ENCODE measurements at places on chromosomes 12 and 14.

DNA sequence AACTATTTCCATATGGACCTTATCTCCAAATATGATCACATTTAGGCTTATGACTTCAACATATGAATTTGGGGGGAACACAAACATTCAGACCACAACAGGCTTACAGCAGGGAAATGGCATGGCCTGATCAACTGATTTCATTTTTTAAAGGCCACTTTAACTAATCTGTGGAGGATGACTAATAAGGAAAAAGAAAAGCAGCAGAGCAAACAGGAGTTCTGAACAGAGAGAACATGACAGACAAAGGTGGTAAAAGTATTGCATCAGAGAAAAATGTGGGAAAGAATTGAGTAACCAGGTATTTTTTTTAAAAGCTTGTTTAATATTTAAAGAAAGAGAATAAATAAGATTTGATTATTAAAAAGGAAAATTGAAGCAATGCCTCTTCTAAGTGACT, 366.1 kb upstream of the TMPO start:
- no peak overlapping the region for H3K27ac ChIP-seq
- H3K4me3 ChIP-seq = no peak overlapping the region

DNA sequence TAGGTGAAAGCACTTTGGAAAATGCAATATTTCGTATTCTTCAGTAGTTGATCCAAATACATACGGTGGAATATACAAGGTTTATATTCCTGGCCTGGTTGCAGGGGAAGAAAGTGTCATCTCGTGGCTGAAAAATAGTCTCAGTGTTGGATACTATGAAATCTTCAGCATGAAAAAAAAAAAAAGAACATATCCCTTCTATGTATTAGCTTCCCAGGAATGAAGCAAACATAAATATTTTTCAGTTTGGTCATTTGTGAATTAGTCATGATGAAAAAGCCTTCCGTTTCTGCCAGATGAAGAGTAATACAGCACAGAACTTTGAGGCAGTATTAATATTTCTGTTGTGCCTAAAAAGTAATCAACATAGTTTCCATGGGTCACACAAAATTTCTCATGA, 36.7 kb downstream of the FLRT2 start:
- H3K4me3 ChIP-seq = no peak overlapping the region
- H3K36me3 ChIP-seq = peaks cover 4% of the 10 kb centered on the region
- no peak for DNase-seq
- peaks cover 22% of the 10 kb centered on the region for H3K4me1 ChIP-seq
- H3K27ac ChIP-seq = peak overlapping the region; percentile 86
- no peaks in the 10 kb centered on the region for H3K27me3 ChIP-seq

GRCh38 chr14:106802413-106803364, 1276.3 kb downstream of the TMEM121 start:
- H3K36me3 ChIP-seq = no peaks in the 10 kb centered on the region
- no peak overlapping the region for H3K27ac ChIP-seq
- H3K4me1 ChIP-seq = no peaks in the 10 kb centered on the region

- DNase-seq = no peak
- peaks cover 100% of the 10 kb centered on the region for H3K36me3 ChIP-seq
- peaks cover 15% of the 10 kb centered on the region for H3K4me1 ChIP-seq
- no peak overlapping the region for H3K4me3 ChIP-seq
- H3K27ac ChIP-seq = peak overlapping the region; percentile 46
These were observed 25.5 kb upstream of the SNAPC1 start for GRCh38 chr14:61736751-61737150.

GRCh38 chr12:113069751-113070116, 13.2 kb downstream of the DTX1 start:
- DNase-seq = no peak
- no peaks in the 10 kb centered on the region for H3K36me3 ChIP-seq
- no peak overlapping the region for H3K4me3 ChIP-seq
- H3K27me3 ChIP-seq = peaks cover 6% of the 10 kb centered on the region
- H3K4me1 ChIP-seq = no peaks in the 10 kb centered on the region

DNA sequence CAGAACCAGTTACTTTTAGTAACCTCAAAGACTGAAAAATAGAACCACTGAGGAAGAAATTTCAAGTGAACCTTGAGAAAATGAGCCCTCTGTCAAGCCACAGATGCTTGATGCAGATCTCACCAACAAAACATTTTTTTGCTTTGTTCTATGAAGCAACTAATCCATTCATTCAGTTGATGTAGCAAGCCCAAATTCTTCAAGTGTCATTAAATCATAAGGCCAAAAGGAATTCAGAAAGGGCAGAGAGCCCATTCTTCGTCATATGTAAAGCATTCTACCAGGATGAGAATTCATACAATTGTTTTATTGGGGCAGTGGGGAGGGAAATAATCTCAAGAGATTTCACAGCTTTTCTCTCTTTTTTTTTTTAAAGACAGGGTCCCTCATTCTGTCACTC, 218.0 kb upstream of the RGS6 start:
- H3K27me3 ChIP-seq = no peaks in the 10 kb centered on the region
- H3K27ac ChIP-seq = no peak overlapping the region
- H3K4me3 ChIP-seq = no peak overlapping the region
- DNase-seq = no peak
- peaks cover 32% of the 10 kb centered on the region for H3K36me3 ChIP-seq

GRCh38 chr14:70822530-70823185, 13.3 kb upstream of the MAP3K9 start:
- H3K4me1 ChIP-seq = peaks cover 4% of the 10 kb centered on the region
- H3K27me3 ChIP-seq = no peaks in the 10 kb centered on the region
- H3K4me3 ChIP-seq = peak overlapping the region; percentile 55
- no peak overlapping the region for H3K27ac ChIP-seq
- DNase-seq = no peak

DNA sequence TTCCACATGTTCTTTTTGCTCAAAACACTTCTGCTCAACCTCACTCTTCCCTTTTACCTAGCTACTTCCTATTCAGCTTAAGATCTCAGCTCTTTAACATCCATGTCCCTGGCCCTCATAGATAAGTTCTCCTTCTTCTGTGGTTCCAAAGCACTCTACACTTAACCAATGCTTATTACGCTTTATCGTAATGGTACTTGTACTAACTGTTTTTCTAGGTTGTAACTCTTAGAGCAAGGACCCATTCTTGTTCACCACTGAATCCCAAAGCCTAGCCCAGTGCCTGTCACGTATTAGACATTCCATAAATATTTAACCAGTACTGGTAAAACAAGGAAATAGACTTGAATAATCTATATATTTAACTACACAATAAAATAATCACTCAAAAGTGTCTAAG, 5.3 kb downstream of the SLC41A2 start:
- H3K36me3 ChIP-seq = no peaks in the 10 kb centered on the region
- DNase-seq = no peak
- no peaks in the 10 kb centered on the region for H3K27me3 ChIP-seq
- H3K27ac ChIP-seq = no peak overlapping the region

DNA sequence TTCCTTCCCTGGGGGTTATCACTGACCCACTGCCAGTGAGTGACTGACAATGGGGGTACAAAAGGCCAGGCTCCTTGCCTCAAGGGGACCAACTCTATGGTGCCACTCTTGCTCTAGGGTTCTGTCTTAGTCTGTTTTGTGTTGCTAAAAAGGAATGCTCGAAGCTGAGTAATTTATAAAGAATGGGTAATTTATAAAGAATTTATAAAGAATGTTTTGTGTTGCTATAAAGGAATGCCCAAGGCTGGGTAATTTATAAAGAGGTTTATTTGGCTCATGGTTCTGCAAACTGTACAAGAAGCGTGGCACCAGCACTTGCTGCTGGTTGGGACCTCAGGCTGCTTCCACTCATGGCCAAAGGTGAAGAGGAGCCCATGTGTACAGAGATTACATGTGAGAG, 15.8 kb upstream of the RASSF8 start:
- DNase-seq = no peak
- H3K27ac ChIP-seq = no peak overlapping the region
- H3K36me3 ChIP-seq = no peaks in the 10 kb centered on the region
- no peaks in the 10 kb centered on the region for H3K27me3 ChIP-seq
- no peak overlapping the region for H3K4me3 ChIP-seq

DNA sequence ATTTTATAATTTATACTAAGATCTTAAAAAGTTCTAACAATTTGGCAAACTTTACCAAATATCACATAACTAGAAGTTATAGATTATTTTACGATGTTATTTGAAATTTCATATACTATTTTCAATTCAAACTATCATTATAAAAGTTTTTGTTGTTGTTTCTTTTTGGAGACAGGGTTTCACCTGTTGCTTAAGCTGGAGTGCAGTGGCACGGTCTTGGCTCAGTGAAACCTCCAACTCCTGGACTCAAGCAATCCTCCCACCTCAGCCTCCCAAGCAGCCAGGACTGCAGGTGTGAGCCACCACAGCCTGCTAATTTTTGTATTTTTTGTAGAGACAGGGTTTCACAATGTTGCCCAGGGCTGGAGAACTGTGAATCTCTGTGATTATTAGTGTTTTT, 87.8 kb downstream of the SPPL3 start:
- H3K27me3 ChIP-seq = no peaks in the 10 kb centered on the region
- no peak overlapping the region for H3K27ac ChIP-seq
- DNase-seq = no peak
- H3K4me3 ChIP-seq = no peak overlapping the region

DNA sequence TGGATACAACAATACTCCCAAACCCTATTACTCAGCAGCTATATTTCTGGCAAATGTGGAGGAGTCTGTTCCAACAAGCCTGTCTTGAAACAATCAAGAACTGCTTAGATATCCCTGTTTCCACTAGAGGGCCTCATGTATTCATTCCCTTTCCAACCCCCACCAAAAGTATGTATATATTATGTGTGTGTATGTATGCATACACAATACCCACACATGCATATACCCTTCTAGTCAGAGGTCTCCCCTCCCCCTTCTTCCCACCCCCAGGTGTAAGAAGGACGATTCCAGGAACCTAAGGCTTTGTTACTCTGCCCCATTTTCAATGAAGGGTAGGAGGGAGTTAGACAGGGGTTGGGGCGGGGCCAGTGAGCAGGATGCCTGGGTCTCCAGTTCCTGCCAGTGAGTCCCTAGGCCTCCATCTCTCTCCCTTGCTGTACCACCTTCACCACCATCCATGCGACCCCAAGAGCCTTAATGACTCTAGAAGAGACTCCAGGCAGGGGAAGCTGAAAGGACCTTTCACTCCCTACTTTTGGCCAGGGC, at the start of gene DGKA:
Gene DGKA (plus strand): TSS at position 392 of the 546 bp plus-strand sequence. CDS start 5,342 bp downstream, outside the sequence.
- no peak for DNase-seq
- peaks cover 43% of the 10 kb centered on the region for H3K4me1 ChIP-seq
- H3K27me3 ChIP-seq = no peaks in the 10 kb centered on the region
- H3K27ac ChIP-seq = peak within 1 kb of the TSS; percentile 98

- H3K36me3 ChIP-seq = no peaks in the 10 kb centered on the region
- H3K27ac ChIP-seq = no peak overlapping the region
- no peak for DNase-seq
- no peak overlapping the region for H3K4me3 ChIP-seq
- H3K27me3 ChIP-seq = no peaks in the 10 kb centered on the region
These were observed 24.6 kb upstream of the BATF start for GRCh38 chr14:75497701-75498100.

DNA sequence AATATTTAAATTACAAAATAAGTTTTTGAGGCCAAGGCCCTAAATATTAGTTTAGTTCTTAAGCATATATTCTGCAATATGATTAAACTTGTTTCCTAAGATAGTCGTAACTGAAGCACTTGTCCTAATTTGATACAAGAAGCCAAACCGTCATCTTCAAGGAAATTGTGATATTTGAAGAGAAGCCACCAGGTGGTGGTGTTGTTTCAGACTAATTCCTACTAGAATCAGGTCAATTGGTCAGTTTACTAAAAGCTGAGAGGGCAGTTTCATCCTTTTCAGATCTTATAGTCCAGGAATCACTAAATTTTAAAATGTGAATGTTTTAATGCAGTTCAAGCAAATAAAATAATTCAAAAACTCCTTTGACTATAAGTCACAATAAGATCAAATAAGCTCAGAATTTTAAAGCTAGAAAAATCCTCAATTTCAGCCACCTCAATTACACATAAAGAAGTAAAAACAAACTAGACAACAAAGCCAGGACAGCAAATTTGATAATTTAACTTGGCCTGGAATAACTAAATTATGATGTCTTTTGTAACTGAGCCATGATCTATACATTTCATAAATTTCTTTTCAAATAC, 7.1 kb upstream of the ARL1 start:
- no peak for DNase-seq
- no peaks in the 10 kb centered on the region for H3K4me1 ChIP-seq

GRCh38 chr12:97995559-97995958, 519.8 kb upstream of the TMPO start:
- no peaks in the 10 kb centered on the region for H3K36me3 ChIP-seq
- no peaks in the 10 kb centered on the region for H3K27me3 ChIP-seq
- DNase-seq = no peak
- H3K4me1 ChIP-seq = no peaks in the 10 kb centered on the region
- no peak overlapping the region for H3K4me3 ChIP-seq

DNA sequence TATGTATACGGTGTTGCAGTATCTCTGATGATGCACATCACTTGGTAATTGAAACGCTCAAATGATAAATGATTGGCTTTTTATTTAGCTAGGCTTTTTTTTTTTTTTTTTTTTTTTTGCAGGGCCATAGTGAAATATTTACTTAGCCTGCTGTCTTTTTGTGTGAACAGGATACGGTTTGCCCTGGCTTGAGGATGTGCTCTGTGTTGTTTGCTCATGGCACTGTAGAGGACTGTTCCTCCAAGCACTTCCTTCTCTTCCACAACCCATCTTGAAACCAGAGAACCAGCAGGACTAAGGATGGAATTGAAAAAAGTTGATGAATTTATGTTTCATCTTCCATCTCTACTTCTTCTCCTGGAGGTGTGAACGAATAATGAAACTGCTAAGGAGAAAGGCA, 15.5 kb upstream of the SSPN start:
- H3K36me3 ChIP-seq = no peaks in the 10 kb centered on the region
- H3K4me3 ChIP-seq = no peak overlapping the region
- no peaks in the 10 kb centered on the region for H3K27me3 ChIP-seq
- DNase-seq = no peak

GRCh38 chr12:24398605-24399004, 449.1 kb upstream of the SOX5 start:
- no peaks in the 10 kb centered on the region for H3K27me3 ChIP-seq
- H3K27ac ChIP-seq = no peak overlapping the region
- no peak overlapping the region for H3K4me3 ChIP-seq
- H3K36me3 ChIP-seq = no peaks in the 10 kb centered on the region

DNA sequence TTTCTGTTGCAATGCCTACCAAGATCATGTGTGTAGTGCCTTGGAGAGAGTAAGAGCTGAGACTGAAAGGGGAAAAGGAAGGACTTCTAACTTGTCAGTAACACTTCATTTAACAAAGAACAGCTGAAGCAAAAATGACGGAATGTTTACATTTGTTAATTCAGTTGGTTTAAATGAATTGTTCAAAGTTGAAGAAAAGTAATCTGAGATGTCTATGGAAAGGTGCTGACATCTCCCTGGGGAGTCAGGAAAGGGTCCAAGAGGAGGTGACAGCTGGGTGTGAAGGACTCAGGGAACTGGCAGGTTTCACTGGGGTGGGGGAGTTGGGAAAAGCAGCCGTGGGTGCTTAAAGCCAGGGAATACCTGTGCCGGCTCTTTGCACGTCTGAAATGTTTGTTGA, 7.9 kb downstream of the TMEM63C start:
- DNase-seq = no peak
- H3K4me3 ChIP-seq = no peak overlapping the region
- no peaks in the 10 kb centered on the region for H3K27me3 ChIP-seq
- H3K4me1 ChIP-seq = peaks cover 8% of the 10 kb centered on the region
- no peaks in the 10 kb centered on the region for H3K36me3 ChIP-seq

GRCh38 chr14:38770251-38770650, 332.8 kb downstream of the SEC23A start:
- no peaks in the 10 kb centered on the region for H3K4me1 ChIP-seq
- no peak overlapping the region for H3K4me3 ChIP-seq
- no peak for DNase-seq
- H3K27me3 ChIP-seq = peaks cover 3% of the 10 kb centered on the region
- no peaks in the 10 kb centered on the region for H3K36me3 ChIP-seq

Data from RWPE2 (cell line).